A549 treated with AZD2906 at 1 μM for 4 hours (cell line): ENCODE measurements at places on chromosomes 6 and 20. TPM values are rescaled to one million over a fixed set of nuclear protein-coding genes. Genes with fewer than 3 reads are reported as not detected.

The HS3ST5 gene
- total RNA-seq = not detected in 5 replicates

The PLCB1 gene
- total RNA-seq = 0.33 to 0.94 TPM (median 0.57 TPM) in 5 replicates

The ADGRF4 gene
- 15.2 to 18.7 TPM (median 16.9 TPM) in 5 replicates for total RNA-seq

The GPSM3 gene
- total RNA-seq = 0.34 to 0.40 TPM (median 0.35 TPM) in 5 replicates

The ADTRP gene
- 0.26 to 0.92 TPM (median 0.53 TPM) in 5 replicates for total RNA-seq
